ENCODE measurements at places on chromosomes 3 and 15.

GRCh38 chr15:95262866-95263564, 1031.7 kb downstream of the MCTP2 start:
- no peak for DNase-seq

DNA sequence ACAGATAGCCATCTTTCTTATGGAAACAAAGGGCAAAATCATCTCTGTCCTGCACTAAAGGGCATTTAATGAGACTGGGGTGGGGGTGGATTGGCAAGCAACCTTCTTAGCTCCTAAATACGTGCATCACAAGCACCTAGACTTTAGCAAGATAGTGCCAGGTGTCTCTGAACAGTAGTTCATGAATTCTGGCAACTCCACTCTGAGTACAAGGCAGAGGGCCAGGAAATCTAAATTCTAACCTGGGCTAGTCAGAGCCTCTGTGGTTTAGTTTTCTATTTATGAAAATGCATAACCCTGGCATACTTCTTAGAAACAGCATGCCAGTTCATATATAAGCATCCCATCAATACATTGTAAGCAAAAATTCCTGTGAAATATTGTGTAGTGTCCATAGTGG, 788.5 kb downstream of the MCTP2 start:
- DNase-seq: no peak

GRCh38 chr15:43133430-43134156, at the start of gene TMEM62:
TMEM62 (plus strand) TSS chr15:43133586; CDS start chr15:43133803, 217 bp downstream.
- peak; percentile 65 for DNase-seq

GRCh38 chr15:74868059-74868458, 5.1 kb downstream of the SCAMP2 start:
- no peak for DNase-seq

DNA sequence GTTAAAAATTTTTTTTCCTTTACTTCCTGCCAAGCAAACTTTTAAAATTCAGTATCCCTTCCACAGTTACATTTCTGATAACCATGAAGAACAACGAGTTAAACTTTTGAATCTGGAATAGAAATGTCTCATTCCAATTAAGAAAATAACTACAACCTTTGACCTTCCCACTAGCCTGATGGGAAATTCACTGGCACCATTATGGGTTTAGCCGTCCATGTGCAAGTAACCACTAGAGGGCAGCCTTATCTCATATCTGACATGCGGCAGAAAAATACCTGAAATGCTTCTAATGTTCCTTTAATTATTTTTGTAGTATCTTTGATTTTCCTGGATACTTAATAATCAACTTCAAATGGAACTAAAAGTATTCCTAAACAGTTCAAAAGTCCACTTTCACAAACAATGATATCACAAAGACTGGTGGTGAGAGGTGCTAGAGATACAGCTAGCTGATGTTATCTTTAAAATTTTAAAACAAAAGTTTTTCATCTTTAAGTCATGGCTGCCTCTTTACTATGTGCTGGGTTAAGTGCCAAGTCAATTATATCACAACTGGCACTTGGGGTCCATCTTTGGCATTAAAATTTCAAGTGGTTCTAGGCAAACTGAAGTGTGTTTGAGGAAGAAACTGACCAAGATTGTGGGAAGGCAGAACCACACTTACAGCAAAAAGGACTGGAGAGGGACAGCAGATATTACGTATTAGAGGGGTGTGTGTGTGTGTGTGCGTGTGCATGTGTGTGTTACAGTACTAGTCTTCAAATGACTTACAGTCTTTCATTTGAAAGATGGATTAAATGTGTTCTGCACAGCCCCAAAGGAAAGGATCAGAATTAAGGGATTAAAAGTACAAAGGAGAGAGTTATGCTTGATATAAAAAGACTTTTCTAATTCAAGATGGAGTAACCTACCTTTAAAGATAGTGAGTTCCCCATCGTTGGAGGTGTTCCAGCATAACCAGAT, 107.1 kb upstream of the ICE2 start:
- DNase-seq: no peak

GRCh38 chr3:178200316-178200715, 335.9 kb upstream of the KCNMB2 start:
- DNase-seq: no peak

- DNase-seq: no peak
Measured at GRCh38 chr3:13020159-13020750, 53.0 kb downstream of the IQSEC1 start.

- DNase-seq: no peak
Measured at GRCh38 chr3:24495326-24495994, 810 bp upstream of the THRB start.

GRCh38 chr3:119856695-119857094, 74.8 kb downstream of the NR1I2 start:
- no peak for DNase-seq

- DNase-seq: no peak
Measured at GRCh38 chr3:46490338-46491084, 7.3 kb upstream of the RTP3 start.

DNA sequence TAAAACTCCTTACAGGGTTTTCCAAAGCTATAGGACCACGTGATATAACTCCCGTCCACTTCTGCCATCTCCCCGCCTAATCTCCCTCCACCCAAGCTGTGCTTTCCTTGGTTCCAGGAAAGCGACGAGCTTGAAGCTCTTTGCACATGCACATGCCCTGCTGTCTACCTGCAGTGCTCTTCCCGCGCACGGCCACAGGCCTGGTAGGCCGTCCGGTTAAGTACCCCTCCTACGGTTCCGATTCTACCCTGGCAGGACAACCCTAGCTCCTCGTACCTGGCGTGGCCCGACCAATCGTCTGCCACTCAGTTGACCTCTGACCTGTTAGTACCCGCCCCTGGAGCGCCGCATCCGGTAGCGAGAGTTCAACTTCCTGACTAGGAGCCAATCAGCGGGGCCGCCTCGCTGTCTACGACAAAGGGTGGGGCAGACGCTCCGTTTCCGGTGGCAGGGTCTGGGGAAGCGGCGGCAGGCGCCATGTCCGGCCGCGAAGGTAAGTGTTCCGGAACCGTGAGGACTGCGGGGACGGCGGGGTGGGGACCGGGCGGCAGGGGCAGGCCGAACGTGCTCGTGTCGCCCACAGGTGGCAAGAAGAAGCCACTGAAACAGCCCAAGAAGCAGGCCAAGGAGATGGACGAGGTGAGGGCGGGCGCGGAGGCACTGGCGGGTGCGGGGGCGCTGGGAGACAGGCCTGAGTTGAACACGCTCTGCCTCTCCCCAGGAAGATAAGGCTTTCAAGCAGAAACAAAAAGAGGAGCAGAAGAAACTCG, at the start of the genes CCDC51 and TMA7:
Gene CCDC51, minus strand, starts transcription at position 300 of the 770 bp plus-strand sequence. CDS start 4,991 bp downstream, outside the sequence.
Gene TMA7, plus strand, starts transcription at position 438 of the 770 bp plus-strand sequence. Its CDS starts 40 bp downstream, at position 478.
- peak; percentile 97 for DNase-seq

DNA sequence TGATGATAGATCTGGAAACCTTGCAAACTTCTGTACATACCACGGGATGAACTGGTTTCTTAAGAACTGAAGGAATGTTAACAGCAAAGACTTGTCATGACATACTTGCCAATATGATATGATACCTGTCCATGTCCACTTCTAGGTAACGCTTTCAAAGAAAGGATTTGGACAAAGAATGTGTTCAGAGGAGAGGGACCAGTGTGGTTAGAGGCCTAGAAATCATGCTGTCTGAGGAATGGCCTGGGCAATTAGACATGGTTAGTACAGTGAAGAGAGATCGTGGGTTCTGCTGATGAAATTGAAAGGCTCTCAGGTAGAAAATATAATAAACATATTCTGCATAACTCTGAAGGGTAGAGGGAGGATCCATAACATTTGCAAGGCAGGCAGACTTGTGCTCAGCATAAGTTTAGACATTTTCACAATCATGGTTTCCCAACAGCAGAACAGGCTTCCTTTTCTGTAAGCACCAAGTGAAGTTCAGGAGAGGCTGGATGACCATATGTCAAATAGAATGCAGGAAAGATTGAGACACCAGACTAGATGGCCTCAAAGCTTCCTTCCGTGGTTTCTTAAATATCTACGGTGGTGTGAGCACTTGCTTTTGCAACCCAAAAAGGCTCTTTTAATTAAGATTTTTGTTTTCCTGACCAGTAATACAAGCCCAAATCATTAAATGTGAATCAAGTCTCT, 39.9 kb downstream of the TGFBR2 start:
- no peak for DNase-seq

- DNase-seq: no peak
Measured at GRCh38 chr3:184639351-184639750, 72.5 kb downstream of the MAGEF1 start.

- DNase-seq: no peak
Measured at GRCh38 chr3:197532388-197532787, 23.4 kb downstream of the BDH1 start.

DNA sequence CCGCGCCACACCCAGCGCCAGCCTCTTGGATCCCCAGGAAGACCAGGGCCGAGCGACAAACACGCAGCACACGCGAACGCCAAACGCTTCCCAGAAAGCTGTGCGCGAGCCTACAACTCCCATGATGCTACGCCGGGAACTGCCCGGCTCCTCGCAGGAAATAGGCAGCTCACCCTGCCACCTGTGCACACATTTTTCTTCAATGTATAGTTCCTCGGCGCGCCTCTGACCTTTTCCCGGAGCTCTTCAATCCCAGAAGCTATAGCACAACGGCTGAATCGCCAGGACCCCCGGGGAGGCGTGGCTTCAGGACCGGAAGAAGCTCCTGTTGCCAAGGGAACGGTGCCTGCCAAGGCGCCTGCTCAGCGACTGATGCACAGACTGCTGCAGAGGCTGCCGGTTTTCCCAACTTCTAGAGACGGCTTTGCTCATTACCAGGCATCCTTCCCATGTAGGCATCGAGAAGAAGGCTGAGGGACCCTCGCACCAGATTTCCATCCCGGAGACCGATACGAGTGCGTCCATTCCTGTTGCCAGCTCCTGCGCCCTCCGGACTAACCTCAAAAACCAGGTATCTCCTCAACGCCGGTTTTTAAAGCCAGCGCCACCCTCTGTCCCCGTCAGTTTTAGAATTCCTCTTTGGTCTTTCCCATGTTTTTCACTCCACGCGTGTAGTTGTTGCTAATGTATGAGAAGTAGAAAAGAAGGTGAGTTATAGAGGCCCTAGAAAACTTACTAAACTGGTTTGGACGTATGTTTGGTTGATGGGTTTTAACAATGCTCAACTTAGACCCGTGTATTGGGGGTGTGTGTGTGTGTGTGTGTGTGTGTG, at the start of gene ARL6:
Gene ARL6, plus strand, starts transcription at position 352 of the 832 bp plus-strand sequence. CDS start 3,350 bp downstream, outside the sequence.
- DNase-seq: peak; percentile 73

DNA sequence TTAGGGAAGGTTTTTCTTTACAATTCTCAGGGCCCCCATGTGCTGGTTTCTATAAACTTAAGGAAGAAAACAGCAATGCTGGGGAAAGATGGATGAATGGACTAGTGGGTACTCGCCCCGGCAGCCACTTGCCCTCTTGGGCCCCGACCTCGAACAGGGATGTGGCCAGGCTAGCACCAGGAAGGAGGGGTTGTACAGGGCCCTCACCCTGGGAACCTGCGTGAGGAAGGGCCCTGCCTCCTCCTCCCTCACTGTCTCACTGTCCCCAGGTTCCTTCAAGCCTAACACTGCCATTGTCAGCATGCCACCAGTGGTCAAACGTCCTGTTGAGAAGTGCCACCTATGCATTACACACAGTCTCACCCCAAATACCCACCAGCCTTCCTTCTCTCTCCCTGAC, 9.1 kb downstream of the ADAMTS17 start:
- DNase-seq: no peak

- DNase-seq: no peak
Measured at GRCh38 chr3:35291471-35292236, 347.7 kb upstream of the ARPP21 start.

GRCh38 chr3:6771171-6771570, 89.7 kb upstream of the GRM7 start:
- no peak for DNase-seq

DNA sequence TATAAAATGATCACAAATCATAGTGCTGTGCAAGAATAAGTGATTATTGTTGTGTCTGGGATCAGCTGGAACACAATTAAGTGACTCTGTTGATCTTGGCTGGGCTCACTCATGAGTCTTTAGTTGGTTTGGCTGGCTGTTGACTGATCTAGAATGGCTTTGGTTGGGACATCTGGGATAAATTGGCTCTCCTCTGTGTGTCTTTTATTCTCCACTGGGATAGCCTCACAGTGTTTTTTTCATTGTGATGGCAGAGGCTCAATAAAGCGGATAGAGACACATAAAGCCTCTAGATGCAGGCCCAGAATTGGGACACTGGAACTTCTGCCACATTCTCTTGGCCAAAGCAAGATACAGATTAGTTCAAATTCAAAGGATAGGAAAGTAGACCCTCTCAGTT, 735.6 kb downstream of the PDCD6IP start:
- no peak for DNase-seq

DNA sequence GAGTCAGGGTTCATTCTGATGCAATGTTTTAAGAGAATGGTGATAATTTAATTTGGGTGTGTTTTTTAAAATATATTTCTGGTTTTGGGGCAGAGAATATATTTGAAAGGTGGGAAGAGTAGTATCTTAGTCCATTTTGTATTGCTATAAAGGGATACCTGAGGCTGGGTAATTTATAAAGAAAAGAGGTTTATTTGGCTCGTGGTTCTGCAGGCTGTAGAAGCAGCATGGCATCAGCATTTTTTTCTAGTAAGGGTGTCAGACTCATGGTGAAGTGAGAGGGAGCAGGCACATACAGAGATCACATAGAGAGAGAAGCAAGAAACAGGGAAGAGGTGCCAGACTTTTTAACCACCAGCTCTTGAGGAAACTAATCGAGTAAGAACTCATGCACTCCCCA, 152.7 kb downstream of the SHOX2 start:
- no peak for DNase-seq

- DNase-seq: no peak
Measured at GRCh38 chr15:86837294-86838061, 757.8 kb downstream of the AGBL1 start.

DNA sequence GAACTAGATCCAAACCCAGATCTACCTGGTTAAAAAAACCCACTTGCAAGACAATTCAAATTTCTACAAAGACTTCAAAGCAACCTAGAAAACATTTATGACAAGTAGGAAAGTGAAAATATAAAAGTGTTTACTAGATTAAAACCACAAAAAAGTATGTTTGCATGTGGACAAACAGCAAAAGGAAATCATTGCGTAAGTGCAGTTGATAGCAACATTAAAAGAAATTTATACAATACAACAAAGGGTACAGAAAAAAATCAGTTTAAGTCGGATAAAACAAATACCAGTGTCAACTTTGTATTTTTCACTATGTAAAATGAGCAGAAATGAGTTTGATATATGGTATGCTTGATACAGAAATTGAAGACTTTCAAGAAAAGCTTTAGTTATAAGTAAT, 2.6 kb downstream of the EIF5A2 start:
- no peak for DNase-seq

DNA sequence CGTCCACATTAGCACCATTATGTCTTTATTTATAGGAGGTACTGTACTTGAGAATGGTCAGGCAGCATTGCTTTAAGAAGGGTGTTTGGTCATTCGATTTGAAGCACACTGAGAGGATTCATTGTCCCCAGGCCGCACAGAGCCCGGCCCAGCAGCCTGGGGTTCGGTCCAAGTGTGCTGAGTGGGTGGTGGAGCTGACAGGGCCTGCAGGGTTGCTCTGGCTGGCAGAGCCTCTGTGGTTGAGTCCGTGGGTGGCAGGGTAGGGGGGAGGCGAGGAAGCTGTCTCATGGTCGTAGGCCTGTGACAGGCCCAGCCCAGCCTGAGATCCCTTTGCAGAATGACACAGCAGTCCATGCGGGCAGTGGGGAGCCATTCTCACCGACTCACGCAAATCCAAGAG, 227.7 kb upstream of the TOPAZ1 start:
- DNase-seq: no peak
